ENCODE measurements at places on chromosomes 12 and 14.

DNA sequence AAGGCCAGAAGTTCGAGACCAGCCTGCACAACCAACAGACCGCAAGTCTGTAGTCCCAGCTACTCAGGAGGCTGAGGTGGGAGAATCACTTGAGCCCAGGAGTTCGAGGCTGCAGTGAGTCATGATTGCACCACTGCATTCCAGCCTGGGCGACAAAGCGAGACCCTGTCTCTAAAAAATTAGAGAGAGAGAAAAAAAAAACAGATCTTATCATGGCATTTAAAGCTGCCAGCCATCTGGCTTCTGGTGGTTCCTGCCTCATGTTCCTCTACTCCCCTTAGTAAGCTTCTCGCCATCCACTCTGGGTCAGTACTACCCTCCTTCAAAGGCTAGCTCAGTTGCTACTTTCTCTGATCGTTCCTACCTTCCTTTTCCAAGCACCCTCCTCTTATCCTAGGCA lies 16.1 kb downstream of the CLSTN3 start:
- ATAC-seq: no peak

GRCh38 chr12:131896811-131897270 lies 2.4 kb downstream of the ULK1 start:
- ATAC-seq: no peak

GRCh38 chr12:105738051-105738450 lies 400.7 kb downstream of the NUAK1 start:
- no peak for ATAC-seq

DNA sequence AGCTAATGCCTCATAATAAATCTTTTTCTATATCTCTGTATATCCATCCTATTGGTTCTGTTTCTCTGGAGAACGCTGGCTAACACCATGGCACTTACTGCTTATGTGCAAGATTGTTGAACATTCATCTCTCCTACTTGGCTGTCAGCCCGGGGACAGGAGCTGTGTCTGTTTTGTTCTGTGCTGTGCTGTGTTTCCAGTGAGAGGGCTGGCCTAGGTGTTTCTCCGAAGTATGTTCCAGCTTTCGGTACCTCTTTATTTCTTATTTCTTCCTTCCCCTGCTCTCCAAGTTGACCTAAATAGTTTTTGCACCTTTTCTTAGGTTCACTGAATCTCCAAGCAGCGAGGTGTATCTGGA lies 18.8 kb upstream of the NR4A1 start:
- ATAC-seq: no peak

DNA sequence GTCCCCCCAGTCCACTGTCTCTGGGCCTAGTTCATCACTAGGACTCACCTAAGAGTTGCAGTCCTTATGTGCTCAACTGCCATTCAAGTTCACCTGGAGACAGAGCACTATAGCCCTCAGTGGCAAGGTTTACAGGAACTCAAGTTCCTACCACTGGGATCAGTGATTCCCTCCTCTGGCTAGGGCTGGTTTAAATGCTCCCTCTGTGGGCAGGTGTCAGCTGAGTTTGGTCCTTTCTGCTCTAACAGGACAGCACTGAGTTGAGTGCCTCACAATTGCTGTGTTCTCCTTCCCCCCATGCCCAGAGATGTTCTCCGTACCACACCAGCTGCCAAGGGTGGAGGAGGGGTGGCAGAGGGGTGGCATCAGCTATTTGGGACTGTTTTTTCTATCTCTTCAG lies 20.8 kb upstream of the SAV1 start:
- no peak for ATAC-seq

GRCh38 chr14:86933958-86934595 lies 1058.9 kb downstream of the GALC start:
- no peak for ATAC-seq

DNA sequence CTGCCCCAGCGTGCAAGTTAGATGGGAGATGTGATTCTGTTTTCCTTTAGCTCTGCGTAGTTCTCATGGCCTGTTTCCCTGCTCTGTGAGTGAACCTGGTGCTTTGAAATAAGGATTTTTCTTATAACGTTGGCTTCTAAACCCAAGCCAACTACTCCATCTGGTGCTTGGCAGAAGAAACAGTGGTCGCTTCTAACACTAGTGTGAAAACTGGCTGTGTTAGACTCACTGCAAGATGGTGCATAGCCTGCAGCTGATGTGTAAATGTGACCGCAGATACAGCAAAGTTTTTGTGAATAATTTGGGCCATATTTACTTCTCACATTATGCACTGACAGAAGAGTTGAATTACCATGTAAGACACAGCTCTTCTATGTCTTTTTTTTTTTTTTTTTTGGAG lies 12.2 kb downstream of the GTF2H3 start:
- ATAC-seq: no peak

DNA sequence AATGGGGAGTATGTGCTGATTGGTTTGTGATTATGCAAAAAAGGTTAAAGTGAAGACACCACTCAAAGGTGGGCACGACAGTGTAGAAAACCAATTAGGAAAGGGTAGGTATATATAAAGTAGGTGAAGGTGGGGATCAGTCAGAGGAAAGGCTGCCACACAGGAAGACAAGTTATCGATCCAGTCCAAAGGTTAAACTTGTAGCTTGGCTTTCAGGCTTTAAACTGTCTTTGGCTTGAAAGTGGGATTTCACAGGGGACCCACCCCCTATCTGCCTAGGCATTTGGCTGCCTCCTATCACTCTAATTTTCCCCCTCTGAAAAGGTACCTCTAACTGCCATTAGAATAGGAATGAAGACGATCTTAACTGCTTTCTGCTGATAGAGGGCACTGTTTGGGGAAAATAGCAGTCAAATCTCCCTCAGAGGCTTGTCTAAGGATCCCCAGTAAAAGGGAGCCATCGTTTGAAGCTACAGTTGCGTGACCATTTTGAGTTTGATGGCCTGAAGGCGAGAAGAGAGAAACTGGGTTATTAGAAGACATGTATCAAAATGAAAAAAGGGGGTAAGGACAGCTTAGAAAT lies 250.2 kb downstream of the GPHN start:
- ATAC-seq: no peak

DNA sequence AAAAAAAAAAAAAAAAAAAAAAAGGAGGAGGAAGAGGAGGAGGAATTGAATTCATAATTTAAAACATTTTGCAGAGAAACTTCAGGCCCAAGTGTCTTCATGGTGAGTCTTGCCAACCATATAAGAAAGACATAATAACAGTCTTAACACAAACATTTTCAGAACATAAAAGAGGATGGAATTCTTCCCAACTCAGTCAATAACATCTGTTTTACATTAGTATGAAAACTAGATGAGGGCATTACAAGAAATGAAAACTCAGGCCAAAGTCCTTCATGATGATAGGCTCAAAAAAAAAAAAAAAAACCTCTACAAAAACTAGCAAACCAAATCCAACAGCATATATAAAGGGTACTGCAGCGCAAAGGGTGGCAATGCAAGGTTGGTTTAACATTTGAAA lies 151.6 kb downstream of the FOXA1 start:
- ATAC-seq: no peak

GRCh38 chr12:108141600-108142130 lies 12.6 kb downstream of the WSCD2 start:
- ATAC-seq: no peak

- no peak for ATAC-seq
Measured at GRCh38 chr12:103442182-103442555, 53.6 kb downstream of the C12orf42 start.

DNA sequence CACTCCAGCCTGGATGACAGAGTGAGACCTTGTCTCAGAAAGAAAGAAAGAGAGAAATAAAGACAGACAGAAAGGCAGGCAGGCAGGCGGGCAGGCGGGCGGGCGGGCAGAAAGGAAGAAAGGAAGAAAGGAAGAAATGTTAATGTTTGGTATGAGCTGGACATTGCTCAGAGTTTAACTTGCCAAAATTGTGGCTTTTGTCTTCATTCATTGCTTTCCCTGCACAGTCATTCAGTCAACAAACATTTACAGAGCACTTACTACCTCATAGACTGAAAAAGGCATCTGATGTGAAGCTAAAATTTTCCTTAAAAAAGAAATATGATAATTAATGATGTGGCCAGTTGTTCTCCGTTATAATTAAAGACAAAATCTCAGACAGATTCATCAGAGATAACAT lies 247.1 kb downstream of the SPTSSA start:
- ATAC-seq: no peak

- ATAC-seq: no peak
Measured at GRCh38 chr12:70078161-70078560, 165.1 kb upstream of the CNOT2 start.

DNA sequence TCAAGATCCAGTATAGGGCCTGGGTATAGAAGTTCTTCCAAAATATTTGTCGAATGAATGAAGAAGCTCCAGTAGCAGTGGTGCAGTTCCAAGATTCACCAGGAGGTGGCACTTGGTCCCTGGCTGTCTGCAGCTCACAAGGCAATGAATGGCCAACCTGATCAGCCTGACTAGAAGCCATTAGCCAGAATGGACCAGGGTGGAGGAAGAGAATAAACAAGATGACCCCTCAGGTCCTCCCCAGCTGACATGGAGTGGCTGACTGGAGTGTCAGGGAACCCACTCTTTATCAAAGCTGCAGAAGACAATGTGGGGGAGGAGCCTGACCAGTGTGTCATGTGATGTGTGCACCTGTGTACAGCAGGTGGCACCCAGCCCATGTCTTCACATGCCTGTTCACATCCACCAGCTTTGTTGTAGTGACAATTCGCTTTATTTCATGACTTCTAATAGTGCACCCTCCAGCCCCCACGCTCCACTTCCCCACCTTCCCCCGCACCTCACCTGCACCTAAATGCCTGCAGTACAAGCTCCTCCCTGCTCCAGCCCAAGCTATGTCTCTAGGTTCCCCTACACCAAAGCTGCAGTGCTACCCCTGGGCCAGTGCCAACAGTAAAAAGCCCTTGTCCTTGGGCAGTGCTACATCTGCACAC lies 3.0 kb downstream of the LTBP2 start:
- peak; percentile 66 for ATAC-seq

GRCh38 chr12:119772431-119772830 lies 104.5 kb downstream of the PRKAB1 start:
- ATAC-seq: no peak

DNA sequence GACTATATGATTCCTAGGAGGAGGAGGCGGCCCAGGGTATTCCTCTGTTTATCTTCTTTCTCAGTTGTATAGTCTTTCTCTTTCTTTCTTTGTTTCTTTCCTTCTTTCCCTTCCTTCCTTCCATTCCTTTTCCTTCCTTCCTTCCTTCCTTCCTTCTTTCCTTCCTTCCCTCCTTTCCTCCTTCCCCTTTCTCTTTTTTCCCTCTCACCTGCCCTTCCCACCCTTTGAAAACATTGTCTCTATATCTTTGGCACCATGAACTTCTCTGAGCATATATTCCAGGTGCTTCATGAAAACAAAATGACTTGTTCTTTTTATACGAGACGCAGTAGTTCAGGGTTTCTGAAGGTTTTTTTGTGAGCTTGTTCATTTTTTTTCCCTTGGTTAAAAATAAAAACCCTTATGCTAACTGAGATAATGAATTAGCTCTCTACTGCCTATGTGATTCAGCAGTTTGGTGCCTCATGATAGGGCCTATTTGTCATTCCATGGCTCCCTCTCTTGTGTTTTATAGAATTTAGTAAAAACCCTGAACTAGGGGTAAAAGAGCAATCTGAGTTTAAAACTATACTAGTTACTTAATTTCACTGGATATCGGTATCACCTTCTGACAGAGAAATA lies 3.2 kb upstream of the TESPA1 start:
- ATAC-seq: no peak

DNA sequence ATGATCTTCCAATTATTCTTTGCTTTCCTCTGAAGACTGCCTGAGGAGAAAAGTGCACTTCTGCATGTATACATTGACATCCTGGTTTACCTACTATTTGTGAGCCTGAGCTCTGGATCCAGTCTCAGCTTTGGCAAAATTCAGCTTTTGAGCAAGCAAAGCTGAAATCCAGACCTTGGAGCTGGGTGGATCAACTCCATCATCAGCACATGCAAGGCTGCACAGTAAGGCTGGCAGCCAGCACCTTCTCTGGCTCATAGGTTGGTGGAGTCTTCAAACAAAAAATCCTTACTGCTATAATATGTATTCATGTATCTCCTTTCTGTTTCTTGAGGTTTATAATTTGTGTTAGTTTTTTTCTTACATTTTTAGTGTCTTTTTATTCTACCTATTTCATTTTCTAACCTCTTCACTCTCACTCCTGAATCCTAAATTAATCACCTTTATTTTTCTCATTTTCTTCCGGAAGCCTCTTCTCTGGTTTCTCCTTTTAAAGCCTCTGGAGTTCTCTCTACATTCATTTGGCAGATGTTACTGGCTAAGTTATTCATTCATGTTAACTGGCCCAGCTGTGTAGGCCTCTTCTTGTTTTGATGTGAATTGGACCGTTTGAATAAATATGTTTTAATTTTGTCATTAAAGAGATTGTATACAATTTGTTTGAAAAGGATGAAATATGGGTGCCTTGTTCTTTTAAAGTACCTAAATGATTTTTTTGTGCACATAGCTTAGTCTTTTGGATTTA lies 224.8 kb downstream of the DACT1 start:
- ATAC-seq: no peak

DNA sequence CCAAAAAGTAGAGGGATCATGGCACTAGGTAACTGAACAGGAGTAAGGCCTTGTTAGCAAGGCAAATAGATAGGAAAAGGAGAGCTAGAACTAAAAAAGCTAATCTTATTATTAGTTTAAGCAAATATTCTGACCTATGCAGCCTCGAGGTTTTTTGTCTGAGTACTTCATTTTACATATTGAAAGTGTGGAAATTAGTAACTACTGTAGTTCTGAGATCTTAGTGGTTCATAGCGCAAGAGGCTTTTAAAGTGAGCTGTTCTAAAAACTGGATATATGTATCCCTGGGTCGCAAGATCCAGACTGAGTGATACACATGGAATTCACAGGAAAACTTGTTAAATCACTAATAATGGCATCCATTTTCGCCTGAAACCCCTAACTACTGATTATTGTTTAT lies 411.0 kb upstream of the SOX5 start:
- ATAC-seq: peak; percentile 52

- ATAC-seq: no peak
Measured at GRCh38 chr12:67147030-67147429, 122.1 kb upstream of the CAND1 start.

GRCh38 chr14:88492272-88493089 lies 62.3 kb downstream of the PTPN21 start:
- ATAC-seq: peak; percentile 75

DNA sequence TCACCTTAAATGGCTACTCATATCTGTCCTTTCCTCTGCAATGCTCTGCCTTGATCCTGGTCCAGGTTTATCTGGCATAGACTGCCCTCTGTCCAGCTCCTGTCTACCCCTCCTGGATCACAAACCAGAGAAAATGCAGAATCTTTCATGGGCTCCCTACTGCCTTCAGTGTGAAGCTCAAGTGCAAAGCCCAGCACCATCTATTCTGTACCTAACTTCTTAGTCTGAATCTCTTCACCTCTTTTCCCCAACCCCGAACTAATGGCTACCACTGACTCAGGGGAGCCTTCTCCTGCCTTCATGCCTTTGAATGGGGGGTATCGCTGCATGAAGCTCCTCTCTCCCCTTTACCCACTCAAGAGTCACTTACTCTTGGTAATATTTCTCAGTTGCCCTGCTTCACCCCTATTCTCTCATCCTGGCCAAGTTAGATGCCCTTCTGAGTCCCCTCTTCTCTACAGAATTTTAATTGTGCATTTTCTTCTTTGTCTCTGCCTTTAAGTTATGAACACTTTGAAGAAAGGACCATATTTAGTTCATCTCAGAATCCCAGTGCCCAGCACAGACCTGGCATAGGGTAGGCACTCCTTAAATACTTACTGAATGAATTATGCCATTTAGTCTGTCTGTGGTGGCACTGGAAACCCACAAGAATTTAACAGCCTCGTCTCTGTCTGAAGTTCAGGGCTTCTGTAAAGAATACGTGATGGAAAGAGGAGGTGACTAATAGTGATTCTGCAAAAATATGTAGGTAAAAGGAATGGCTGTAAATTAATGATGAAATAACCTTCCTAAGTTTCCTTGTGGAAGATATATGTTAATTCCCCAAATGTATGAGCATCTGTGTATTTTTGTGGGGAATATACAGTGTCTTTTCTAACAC lies 191.3 kb upstream of the AMIGO2 start:
- ATAC-seq: peak; percentile 56

All from stimulated activated memory B cell treated with anti-CD40 and anti-IgM and Interleukin-4, amounts not matched to agents 10 μg/mL and 1 μg/mL and 100 μg/mL, for 72 hours (primary cell).